ENCODE measurements at places on chromosomes 5 and 9.
A peak's percentile ranks its signal among the peaks of the same experiment; 100 is the strongest.

DNA sequence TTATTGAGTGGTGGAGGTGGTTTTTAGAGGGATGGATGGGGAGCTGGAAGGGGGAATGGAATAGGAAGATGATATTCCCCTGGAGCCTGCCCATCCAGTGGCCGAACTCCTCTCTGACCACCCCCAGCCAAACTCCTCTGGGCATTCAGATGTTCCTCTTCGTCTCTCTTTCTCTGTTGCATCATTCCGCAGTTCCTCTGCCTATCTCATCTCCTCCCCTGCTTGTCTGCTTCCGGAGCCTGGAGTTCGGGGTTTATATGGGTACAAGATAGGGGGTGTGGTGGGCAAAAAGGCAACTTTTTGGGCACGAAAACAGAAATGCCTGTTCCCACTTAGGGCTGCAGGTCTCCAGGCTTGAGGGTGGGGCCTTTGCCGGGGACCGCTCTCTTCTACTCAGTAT lies 12.2 kb upstream of the CDK5RAP2 start:
- no peak for DNase-seq

DNA sequence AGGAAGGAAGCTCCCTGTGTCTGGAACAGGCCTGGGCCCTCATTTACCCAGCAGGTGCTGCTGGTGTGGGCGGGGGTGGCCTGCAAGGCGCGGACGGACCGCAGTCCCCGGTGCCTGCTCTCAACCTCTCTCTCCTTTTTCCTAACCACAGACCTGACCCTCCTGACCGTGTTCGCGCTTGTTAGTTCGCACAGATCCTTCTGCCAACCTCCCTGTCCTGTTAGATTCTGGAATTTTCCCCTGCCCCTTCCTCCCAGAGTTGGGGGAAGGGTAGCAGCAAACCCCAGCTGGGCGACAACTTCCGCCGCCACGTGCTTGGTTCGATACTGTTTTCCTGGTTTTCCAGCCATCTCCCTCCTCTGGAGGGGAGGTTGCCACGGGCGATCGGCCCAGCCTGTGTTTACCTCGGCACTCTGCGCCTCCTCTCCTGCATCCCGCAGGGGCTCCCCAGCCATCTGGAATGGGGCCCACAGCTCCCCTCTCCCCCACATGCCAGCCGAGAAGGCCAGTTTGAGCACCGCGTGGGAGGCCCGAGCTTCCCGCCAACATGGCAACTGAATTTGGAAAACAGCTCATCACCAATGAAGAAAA lies 70.8 kb upstream of the UNC5A start:
- no peak for DNase-seq

- DNase-seq: no peak
Observed at GRCh38 chr9:111502506-111502905, 18.3 kb upstream of the ECPAS start.

GRCh38 chr9:134492281-134492691 lies 149.3 kb upstream of the COL5A1 start:
- DNase-seq: no peak

- no peak for DNase-seq
Observed at GRCh38 chr9:137075275-137075775, 2.0 kb upstream of the UAP1L1 start.

- DNase-seq: no peak
Observed at GRCh38 chr5:139082813-139083498, 115.2 kb downstream of the SIL1 start.

DNA sequence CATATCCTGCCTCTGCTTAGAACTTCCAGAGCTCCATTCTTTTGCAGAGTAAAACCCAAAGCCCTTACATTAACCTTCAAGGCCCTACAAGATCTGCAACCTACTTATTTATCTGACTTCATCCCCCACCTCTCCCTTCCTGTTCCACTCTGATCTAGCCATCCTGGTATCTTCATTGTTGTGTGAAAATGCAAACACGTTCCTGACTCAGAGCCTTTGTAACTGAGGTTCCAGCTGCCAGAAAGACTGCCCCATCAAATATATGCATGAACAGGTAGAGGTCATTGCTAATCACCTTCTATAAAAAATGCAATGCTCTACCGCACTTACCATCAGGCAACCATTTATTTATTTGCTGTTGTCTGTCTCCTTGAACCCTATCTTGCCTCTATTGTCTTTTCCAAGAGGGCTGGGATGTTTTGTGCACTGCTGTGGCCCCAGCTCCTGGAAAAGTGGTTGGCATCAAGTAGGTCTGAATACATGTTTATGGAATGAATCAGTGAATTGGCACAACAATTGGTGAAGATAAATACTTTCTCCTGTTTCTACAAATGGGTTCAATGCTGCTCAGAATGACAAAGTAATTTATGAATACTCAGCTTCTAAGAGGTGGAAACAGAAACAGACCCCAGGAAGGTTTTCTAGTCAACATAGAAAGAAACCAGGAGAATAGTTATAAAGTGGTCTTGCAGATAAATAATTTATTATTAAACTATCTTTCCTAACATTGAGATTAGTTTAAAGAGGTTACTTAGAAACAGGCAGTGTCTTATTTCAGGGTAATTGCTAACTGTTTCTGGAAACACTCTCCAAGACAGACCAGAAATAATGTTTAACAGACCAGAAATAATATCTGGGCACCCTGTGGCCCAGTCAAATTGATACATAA lies 230.6 kb upstream of the CD180 start:
- DNase-seq: no peak

- DNase-seq: no peak
Observed at GRCh38 chr5:167950126-167950721, 341.2 kb upstream of the WWC1 start.

- no peak for DNase-seq
Observed at GRCh38 chr5:79811081-79811480, 121.4 kb downstream of the CMYA5 start.

- no peak for DNase-seq
Observed at GRCh38 chr5:115857057-115857479, 15.3 kb downstream of the AP3S1 start.

- peak; percentile 60 for DNase-seq
Observed at GRCh38 chr5:170302653-170303501, 5.3 kb upstream of the LCP2 start.

- DNase-seq: no peak
Observed at GRCh38 chr9:113341712-113342410, 1.8 kb upstream of the WDR31 start.

GRCh38 chr9:8733131-8733954 lies 933.8 kb upstream of the DMAC1 start:
- no peak for DNase-seq

DNA sequence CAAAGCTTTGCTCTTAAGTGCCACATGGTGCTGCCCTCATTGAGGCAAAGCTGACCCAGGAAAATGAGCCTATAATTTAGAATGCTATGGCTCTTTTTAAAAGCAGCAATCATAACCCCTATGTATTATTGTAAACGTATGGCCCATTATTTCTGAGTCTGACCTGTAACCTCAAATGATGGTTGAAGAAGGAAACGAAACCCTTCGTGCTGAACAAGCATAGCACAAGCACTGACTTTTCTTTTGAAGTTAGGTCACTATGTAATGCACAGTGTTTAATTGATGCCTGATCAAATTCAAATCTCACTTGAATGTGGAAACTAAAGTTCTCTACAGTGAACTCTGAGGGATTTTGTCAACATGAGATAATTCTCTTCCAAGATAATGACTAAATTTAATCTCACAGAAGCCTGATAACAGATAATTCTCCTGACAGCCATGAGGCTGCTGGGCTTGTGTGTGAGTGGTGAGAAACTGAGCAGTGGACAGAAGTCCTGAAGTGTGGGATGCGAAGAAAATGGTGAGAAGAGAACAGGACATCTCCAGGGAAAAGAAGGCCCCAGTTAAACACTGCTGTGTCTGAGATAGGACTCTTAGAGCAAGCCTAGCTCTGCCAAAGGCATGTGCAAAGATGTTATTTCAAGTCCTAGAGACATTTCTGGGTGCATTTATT lies 226.9 kb downstream of the MAN2A1 start:
- no peak for DNase-seq

- no peak for DNase-seq
Observed at GRCh38 chr5:148466236-148466580, 82.5 kb downstream of the FBXO38 start.

GRCh38 chr5:125528881-125529280 lies 782.4 kb upstream of the ZNF608 start:
- no peak for DNase-seq

- peak; percentile 20 for DNase-seq
Observed at GRCh38 chr9:113622600-113623400, 159.3 kb downstream of the RGS3 start.

GRCh38 chr5:129110742-129111141 lies 16.2 kb downstream of the ISOC1 start:
- no peak for DNase-seq

DNA sequence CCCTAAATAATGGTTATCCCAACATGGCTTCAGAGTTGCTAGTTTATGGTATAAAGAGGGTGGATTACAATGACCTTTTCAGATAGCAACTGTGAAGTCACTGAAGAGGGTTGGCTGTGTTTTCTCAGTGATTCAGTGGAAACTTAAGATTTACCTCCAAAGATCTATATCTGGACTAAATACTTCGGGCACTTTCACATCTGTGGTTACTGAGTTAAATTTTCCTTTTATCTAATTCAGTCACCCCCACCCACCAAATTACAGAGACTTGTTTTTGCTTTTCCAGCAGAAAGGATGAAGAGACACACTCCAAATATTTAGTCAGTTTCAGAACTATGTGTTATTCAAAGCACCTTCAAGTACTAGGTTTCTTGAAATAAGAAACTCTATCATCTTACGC lies 573.2 kb downstream of the CCDC171 start:
- no peak for DNase-seq

DNA sequence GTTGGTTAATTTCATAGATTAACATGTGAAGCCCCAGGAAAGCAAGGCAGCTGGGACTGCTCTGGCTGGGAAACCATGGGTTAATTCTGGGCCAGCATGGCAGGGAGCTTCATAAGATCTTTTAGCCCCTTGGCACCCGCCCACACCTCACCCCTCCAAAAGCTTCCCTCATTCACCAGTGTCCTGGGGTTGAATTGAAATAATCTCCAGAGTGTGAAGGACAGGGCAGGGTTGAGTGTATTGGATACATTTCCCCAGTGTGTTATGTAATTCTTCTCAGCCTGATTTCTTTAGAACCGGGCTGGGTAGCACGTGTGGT lies 19.4 kb downstream of the WNT8A start:
- no peak for DNase-seq

GRCh38 chr5:160398806-160399205 lies 1.0 kb downstream of the FAM200C start:
- DNase-seq: no peak

DNA sequence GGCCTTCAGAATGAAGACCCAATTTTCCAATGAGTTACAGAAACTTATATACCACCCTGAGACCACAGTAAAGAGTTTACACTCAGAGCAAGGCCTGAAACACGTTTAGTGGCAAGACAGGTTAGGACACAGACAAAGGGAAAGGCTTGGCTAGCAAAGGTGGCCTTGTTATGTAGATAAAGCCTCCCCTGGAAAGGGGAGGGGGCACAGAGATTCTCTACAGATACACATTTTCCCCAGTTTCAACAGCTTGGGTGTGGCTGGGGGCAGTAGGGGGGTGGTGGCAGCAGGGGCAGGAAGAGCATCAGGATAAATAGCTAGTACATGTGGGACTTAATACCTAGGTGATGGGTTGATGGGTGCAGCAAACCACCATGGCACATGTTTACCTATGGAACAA lies 51.9 kb upstream of the PPP1R2B start:
- no peak for DNase-seq

DNA sequence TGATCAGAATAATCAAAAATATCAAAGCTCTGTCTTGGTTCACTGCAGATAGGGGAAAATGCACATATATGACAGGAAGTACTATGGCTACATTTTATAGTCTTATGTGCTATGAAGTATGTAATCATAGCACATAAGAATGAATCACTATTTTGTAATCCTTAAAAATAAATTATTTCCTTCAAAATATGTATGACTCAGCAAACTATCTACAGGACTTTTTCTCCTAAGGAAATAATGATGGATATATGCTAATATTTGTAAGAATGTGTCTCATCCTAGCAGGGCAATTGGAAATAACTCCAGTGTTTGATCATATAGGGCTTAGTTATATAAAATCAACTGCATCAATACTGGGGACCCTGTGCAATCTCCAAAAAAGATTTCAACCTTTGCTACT lies 85.1 kb downstream of the SLC24A2 start:
- DNase-seq: no peak

- DNase-seq: no peak
Observed at GRCh38 chr5:170579601-170580000, 75.8 kb downstream of the KCNIP1 start.
